ENCODE measurements at places on chromosomes 5 and 9.

DNA sequence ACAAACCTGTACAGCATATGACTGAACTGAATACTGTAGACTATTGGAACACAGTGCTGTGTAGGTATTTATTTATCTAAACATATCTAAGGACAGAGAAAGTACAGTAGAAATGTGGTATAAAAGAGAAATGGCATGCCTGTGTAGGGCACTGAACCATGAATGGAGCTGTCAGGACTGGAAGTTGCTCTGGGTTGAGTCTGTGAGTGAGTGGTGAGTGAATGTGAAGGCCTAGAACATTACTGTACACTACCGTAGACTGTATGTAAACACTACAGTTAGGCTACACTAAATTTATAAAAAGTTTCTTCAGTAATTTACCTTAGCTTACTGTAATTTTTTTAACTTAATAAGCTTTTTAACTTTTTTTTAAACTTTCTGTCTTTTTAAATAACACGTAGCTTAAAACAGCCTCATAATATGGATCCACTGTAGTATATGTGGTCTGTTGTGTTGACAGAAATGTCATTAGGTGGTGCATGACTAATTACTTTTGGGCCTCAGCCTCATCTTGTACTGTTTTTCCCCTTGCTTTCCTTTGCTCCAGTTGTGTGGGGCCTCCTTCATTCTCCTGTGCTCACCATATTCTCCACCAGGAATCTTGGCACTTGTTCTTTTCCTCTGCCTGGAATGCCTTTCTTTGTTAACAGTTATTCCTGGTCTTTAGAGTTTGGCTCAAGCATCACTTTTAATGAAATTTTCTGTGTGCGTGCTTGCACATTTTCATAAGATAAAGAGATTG is 8.8 kb downstream of the SPIN1 start:
- no peak for DNase-seq

- DNase-seq, result no peak
These were observed 50.3 kb downstream of the SNCAIP start for GRCh38 chr5:122362361-122362760.

DNA sequence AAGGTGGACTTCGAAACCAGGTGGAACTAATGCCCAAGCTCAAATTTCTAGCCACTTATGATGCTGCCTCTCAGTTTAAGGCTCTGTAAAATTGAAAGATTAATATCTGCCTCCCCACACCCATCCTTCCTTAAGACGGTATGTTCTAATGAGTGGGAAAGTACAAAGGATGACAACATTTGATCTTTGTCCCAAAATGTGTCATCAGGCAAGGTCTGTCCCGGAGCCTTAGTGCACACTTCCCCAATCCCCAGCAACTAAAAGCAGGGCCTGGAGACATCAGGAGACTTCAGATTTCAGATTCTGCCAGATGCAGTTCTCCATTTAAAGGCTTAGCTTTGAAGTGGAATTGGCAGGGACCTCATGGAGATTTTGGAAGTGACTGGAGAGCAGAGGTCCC is 316.5 kb downstream of the ASTN2 start:
- no peak for DNase-seq

GRCh38 chr9:546797-547223 is 294.7 kb upstream of the DMRT1 start:
- DNase-seq, result peak; percentile 61

DNA sequence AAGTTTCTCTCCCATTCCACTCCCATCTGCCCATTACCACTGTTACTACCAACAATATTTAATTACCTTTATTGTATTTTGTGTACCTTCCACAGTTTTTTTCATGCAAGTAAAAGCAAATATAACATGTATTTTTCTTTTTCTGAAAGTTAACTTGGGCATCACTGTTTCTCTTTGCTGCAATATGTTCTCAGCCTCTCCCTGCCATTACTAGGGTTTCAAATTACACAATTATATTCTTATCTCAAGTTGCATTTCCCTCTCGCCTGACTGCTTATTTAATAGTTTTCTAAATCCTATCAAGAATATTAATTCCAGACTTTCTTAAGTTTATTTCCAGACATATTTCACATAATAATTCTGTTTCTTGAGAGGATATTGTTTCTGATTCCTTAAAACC is 46.9 kb upstream of the GAS1 start:
- no peak for DNase-seq

DNA sequence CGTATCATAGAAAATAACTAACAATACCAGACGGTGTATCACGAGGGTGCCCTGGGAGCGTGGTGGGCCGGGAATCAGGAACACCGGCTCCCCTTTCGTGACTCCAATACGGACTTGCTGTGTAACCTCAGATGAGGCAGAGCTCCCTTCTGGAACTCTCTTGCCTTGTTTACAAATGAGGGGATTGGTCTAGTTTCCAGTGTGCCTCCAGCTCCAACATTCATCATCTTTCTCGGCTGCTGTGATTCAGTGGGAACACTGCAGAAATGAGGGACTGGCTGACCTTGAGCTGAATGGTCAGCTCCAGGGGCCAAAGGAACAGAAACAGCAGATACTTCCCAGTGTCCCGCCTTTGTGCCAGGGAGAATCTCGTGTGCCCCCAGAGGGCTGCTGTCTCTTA is 22.6 kb upstream of the TGFBI start:
- DNase-seq, result no peak

GRCh38 chr5:52867809-52868208 is 80.1 kb downstream of the ITGA1 start:
- no peak for DNase-seq

Measured in right kidney (tissue), 9 donors.